ENCODE measurements at places on chromosomes 2 and 18.

- DNase-seq, result no peak
These were observed 308.4 kb downstream of the XIRP2 start for GRCh38 chr2:167196461-167197252.

GRCh38 chr18:43627848-43628530 is 350.7 kb upstream of the SYT4 start:
- DNase-seq, result no peak

GRCh38 chr18:23922939-23923338 is 91.6 kb upstream of the TTC39C start:
- DNase-seq, result no peak

GRCh38 chr18:51739044-51739666 is 541.7 kb upstream of the MEX3C start:
- no peak for DNase-seq

GRCh38 chr2:168920504-168921157 is 19.5 kb downstream of the G6PC2 start:
- no peak for DNase-seq

- no peak for DNase-seq
These were observed 96.5 kb downstream of the CCDC93 start for GRCh38 chr2:117917223-117917917.
